ENCODE measurements at places on chromosomes 4 and X.

- no peak for DNase-seq
Observed at GRCh38 chr4:88791274-88791673, 93.6 kb upstream of the NAP1L5 start.

- no peak for DNase-seq
Observed at GRCh38 chrX:107197319-107197718, 8.9 kb downstream of the NUP62CL start.

DNA sequence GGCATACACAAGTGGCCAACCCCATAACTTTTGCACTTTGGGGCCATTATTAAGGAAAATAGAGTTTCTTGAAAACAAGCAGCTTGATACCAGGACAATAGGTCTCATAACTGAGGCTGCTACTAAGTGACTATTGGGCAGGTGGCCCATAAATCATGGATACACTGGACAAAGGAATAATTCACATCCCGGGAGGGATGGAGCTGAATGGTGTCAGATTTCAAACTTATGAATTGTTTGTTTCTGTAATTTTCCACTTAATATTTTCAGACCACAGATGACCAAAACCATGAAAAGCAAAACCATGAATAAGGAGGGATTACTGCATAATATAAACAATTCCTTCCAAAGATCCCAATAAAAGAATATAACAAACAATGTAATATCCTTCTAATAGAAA is 114.4 kb downstream of the WDFY3 start:
- DNase-seq: no peak

DNA sequence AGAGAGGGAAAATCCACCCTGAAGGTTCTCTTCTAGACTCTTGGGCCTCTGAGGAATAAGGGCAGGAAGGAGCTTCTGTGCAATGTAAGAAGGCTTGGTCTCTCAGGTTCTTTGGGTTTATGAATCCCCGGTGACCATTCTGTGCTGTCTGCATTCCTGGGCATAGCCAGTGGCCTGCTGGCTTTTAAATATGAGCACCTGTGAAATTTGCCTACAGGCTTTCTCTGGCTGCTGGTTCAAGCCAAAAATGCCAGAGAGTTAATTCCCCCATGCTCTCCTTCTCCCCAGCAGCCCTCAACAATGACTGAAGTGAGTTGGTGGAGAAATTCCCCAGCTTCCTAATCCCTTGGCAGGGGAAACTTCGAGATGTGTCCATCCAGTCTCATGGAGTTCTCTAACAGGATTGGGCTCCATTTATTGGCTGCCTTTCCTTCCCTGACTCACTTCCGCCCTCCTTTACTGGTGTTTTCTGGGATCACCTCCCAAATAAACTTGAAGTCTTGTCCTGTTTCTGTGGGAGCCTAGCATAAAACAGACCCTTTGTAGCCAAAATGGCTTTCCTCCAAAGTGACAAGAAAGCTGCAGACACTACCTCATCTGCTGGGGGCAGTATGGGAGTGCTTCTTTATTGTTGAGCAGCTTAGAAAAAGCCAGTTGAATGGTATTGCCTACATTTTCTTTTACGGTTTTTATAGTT is 179.4 kb upstream of the CASK start:
- no peak for DNase-seq

- DNase-seq: no peak
Observed at GRCh38 chrX:54640103-54640690, 110.2 kb downstream of the GNL3L start.

- DNase-seq: no peak
Observed at GRCh38 chrX:71652405-71652804, 14.9 kb upstream of the LOC101059915 start.

GRCh38 chrX:83511208-83511607 is 3.1 kb downstream of the POU3F4 start:
- DNase-seq: no peak

DNA sequence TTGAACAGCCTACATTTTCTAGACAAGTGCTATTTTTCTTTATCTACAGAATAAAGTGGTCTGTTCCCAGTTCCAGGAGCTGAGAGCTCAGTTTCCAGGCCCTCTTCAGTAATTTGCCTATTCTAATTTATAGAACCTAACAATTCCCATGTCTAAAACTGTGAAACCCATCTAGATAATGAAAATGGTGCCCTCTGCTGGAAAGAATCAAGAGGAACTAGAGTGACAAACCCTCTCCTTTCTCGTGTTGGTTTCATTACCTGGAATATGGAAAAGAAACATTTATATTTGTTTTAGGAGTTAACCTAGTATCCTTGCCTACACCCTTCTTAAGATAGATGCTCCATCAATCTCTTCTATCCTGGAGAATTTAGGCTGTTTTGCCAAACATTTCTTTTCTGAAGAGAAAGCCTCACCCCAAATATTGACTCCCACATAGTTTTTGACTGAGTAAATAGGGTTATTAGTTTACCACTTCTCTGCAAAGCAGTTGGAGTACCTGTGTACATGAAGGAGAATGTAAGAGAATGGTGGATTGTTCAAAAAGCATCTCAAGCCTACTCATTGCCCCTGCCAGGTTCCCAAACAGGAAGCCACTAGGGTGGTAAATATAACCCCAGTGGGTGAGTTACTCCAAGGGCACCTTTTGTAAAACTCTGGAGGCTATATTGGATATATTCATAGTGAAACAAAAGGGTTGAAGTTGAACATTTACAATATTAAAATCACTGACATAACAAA is 121.6 kb downstream of the RASL11B start:
- peak; percentile 24 for DNase-seq

DNA sequence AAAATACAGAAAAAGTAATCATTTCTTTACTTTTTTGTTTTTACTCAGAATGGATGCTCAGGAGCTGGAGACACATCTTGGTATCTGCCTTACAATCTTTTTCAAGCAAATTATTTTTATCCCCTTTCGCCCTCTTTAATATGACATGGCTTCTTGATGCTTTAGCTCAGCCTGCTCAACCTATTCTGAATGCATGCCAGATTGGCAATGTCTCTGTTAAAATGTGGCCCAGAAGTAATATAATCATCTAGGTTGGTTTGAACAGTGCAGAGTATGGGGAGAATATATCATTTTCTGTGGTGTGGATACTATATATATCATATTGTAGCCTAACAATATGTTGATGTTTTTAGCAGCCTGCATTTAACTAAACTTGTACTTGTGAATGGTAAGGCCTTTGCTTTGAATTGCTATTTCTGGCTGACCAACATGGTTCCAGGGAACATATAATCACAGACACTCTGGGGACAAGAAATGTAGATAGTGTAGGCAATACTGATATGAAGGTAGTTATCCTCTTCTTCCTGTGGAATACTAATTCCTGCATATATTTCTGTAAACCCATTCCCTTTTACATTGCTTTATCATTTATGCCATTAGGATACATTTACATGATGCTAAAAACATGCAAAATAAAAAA is 282.7 kb downstream of the PPP3CA start:
- no peak for DNase-seq

- DNase-seq: no peak
Observed at GRCh38 chrX:15314472-15314871, 968 bp downstream of the ASB11 start.

- DNase-seq: no peak
Observed at GRCh38 chrX:121456315-121456714, 408.9 kb downstream of the GLUD2 start.

DNA sequence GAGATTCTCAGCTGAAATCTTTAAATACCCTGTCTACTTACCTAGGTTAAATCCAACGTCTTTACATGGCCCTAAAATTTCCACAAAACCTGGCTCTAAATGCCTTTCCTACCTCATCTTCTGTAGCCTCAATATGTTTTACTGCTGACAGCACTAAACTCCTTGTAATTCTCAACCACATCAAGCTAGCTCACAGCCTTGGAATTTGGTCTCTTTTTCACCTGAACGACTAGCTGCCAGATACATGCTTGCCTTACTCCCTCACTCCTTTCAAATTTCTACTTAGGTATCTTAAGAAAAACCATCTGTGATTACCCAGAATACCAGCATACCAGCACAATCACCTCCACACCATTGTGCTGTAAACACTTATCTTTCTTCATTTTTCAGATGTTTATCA is 635.6 kb upstream of the PCDH10 start:
- DNase-seq: no peak

DNA sequence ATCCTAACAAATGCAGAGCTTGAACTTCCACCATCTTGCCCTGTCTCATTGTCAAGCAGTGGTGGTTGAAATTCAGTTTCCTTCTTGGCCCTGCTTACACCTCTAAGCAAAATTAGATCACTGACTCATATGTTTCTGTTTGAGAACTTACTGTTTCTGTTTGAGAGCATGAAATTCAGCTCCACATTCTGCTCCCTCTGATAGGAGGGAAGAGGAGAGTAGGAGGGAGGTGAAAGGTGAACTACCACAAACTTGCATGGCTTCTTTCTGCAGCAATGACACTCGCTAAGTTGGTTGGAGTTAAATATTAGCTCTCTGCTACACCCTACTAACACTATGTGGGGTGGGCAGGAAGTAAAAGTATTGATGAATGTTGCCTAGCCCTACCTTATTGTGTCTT is 117.8 kb upstream of the EDA2R start:
- DNase-seq: no peak

- no peak for DNase-seq
Observed at GRCh38 chr4:165906272-165906671, 33.2 kb downstream of the TLL1 start.

DNA sequence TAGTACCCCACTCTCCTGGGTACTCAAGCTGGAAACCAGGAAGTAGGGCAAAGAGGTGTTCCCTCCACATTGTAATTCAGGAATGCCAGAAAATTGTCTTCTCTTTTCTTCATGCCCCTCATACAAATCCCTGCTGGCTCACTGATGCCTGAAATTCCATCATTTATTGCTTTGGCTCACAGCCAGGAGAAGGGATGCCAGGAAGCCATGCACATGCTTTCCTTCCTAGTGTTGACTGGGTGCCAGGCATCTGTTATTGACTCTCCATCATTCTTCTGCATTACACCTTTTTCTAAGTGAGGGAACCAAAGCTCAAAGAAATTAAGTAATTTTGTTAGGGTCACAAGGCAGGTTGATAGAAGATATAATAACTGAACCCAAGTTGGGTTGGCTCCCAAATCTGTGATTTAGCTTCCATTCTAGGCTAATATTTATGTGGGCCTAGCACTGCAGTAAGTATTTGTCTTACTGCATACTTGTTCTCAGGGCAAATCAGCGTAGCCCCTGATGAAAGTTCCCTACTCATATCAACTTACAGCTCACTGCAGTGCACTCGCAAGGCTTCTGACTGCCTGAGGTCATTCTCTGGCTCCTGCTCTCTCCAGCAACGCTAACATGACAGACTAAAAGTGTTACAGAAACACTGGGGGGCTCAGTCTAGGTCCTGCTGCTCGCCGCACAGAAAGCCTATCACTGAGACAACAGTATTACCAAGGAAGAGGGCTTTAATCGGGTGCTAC is 89.0 kb downstream of the TRAPPC11 start:
- no peak for DNase-seq

- DNase-seq: no peak
Observed at GRCh38 chrX:14095702-14096101, 66.0 kb upstream of the GEMIN8 start.

DNA sequence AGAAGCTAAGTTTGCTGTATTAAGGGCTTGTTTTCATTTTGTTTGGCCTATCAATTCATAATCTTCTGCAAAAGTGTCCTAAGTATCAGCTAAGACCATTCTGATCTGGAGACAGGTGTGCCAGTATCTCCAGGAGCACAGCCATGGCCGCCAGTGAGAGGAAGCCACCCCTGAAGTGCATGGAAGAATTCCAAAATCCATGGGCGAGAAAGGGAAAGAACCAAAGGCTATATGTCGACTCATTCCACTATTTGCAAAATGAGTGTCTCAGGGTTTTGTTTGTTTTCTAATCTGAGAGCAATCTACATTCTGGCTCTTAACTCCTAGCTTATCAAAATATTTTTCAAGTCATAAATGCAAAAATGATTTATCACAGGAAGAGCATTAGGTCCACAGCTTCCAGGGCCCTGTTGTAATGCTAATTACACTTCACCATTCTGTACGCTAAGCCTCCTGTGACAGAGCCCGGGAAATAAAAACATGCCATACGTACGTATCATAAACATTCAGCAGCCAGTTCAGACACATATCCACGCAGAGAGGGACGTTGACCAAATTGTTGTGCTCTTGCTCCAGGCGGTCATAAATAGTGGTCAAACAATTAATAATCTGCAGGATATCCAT is 137.3 kb upstream of the FTHL17 start:
- no peak for DNase-seq

DNA sequence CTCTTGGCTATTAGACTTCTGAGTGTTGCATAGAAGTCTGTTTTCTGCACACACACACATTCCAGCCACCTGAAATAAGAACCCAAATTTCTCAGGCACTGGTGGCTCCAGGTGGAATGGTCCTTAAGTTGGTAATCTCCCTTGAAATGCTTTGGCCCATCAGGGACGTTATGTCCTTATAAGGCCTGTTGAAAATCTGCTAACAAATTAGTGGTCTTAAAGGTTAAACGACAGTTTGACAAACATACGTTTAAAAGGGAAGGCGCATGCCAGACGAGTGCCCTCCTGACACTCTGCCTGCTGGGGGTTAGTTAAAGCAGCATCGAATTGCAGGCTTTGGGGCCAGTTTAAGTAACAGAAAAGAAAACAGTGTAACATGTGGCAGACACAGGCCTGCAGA is 125.0 kb downstream of the TBX22 start:
- no peak for DNase-seq

DNA sequence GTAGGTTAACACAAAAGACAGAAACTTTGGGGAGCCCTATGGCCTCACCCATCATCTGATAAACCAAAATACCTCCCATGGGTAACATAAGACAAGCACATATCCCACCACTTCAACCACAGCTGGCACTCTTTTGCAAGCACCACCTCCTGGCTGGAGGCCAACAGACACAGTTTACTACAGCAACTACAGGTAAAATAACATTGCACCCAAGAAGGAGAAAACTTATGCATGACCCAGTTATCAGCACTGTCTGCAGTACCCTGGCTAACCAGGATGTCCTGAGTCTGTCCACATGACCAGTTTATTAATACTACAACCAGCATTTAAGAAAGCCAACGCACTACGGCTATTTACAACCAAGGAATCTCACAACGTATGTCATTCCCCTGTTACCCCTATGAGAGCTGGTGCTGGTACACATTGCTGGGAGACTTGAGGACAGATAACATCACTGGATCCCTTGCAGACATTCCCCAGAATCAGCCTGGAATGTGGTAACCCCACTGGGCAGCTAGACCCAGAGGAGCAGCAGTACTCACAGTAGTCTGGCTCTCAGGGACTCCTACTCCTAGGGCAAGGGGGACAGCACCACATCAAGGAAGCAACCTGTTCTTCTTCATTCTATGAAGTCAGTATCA is 32.0 kb downstream of the ELF2 start:
- DNase-seq: no peak

DNA sequence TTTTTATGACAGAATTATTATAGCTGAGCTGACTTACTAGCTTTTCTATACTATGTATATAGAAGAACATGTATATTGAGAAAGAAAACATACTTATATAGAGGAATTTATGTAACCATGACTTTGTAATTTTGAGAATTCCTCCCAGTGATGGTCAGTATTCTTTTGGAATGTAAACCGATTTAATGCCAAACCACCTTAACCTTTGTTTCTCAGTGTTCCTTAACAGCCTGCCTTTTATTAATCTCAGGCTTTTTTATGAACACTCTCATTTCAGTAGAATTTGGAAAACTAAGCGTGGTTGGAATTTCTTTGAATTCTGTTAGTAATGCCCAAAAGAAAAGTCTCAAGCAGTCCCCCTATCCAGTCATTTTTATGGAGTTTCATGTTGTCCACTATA is 47.0 kb downstream of the MOSPD2 start:
- no peak for DNase-seq

GRCh38 chrX:150574559-150575418 is 6.4 kb downstream of the MTM1 start:
- DNase-seq: no peak

GRCh38 chr4:53508446-53508845 is 82.8 kb downstream of the LNX1 start:
- DNase-seq: no peak

GRCh38 chr4:79996851-79997250 is 76.2 kb downstream of the ANTXR2 start:
- no peak for DNase-seq

All from 8988T (cell line).